ENCODE measurements at places on chromosomes 5 and 9. TPM values are rescaled to one million over a fixed set of nuclear protein-coding genes. Genes with fewer than 3 reads are reported as not detected.

- no peaks in the 10 kb centered on the region for H3K27me3 ChIP-seq
- H3K27ac ChIP-seq, result no peak overlapping the region
- DNase-seq, result no peak
- H3K36me3 ChIP-seq, result no peaks in the 10 kb centered on the region
Measured at GRCh38 chr9:126490871-126491567, 122.7 kb upstream of the LMX1B start.

GRCh38 chr5:150465927-150466326, 16.4 kb upstream of the RPS14 start:
- H3K27me3 ChIP-seq, result no peaks in the 10 kb centered on the region
- DNase-seq, result no peak
- no peak overlapping the region for H3K4me3 ChIP-seq
- no peak overlapping the region for H3K27ac ChIP-seq

GRCh38 chr5:147658293-147658932, 124.1 kb downstream of the JAKMIP2 start:
- H3K36me3 ChIP-seq, result peaks cover 15% of the 10 kb centered on the region
- no peak overlapping the region for H3K27ac ChIP-seq
- peaks cover 10% of the 10 kb centered on the region for H3K4me1 ChIP-seq
- no peak overlapping the region for H3K4me3 ChIP-seq
- H3K27me3 ChIP-seq, result peaks cover 11% of the 10 kb centered on the region

THG1L gene
- total RNA-seq, result 12.4 TPM

GRCh38 chr5:15031180-15031579, 159.6 kb upstream of the ANKH start:
- DNase-seq, result no peak
- H3K4me3 ChIP-seq, result no peak overlapping the region
- H3K27ac ChIP-seq, result no peak overlapping the region
- no peaks in the 10 kb centered on the region for H3K4me1 ChIP-seq

DNA sequence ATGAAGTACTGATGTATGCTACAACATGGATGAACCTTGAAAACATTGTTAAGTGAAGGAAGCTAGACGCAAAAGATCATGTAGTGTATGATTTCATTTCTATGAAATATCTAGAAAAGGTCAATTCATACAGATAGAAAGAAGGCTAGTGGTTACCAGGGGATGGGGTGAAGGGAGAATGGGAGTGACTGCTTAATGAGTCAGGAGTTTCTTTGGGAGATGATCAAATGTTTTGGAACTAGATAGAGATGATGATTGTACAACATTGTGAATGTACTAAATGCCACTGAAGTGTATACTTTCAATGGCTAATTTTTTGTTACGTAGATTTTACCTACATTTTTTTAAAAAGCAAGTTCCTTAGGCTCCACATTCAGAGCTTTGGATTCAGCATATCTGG, 14.9 kb upstream of the DELE1 start:
- peaks cover 19% of the 10 kb centered on the region for H3K27me3 ChIP-seq
- no peak overlapping the region for H3K27ac ChIP-seq
- no peak for DNase-seq
- no peaks in the 10 kb centered on the region for H3K4me1 ChIP-seq
- H3K4me3 ChIP-seq, result no peak overlapping the region

ANKRD20A1 gene
- total RNA-seq, result 1.6 TPM

GHR gene
- total RNA-seq, result 6.6 TPM

GRCh38 chr9:12680341-12680740, 12.8 kb upstream of the TYRP1 start:
- no peaks in the 10 kb centered on the region for H3K27me3 ChIP-seq
- no peak overlapping the region for H3K27ac ChIP-seq
- no peak overlapping the region for H3K4me3 ChIP-seq
- H3K36me3 ChIP-seq, result no peaks in the 10 kb centered on the region

RC3H2 gene
- 61.3 TPM for total RNA-seq

CAMK4 gene
- 2.1 TPM for total RNA-seq

ACER2 gene
- 7.5 TPM for total RNA-seq

- peak within 1 kb of the TSS; percentile 48 for H3K4me3 ChIP-seq
- H3K36me3 ChIP-seq, result no peaks in the 10 kb centered on the region
- peaks cover 91% of the 10 kb centered on the region for H3K27me3 ChIP-seq
- peaks cover 12% of the 10 kb centered on the region for H3K4me1 ChIP-seq
- DNase-seq, result peak; percentile 45
Measured at GRCh38 chr5:55226934-55227663, at the start of gene MCIDAS. Gene MCIDAS (minus strand): TSS chr5:55227315. CDS start chr5:55227138, 177 bp downstream.

DNA sequence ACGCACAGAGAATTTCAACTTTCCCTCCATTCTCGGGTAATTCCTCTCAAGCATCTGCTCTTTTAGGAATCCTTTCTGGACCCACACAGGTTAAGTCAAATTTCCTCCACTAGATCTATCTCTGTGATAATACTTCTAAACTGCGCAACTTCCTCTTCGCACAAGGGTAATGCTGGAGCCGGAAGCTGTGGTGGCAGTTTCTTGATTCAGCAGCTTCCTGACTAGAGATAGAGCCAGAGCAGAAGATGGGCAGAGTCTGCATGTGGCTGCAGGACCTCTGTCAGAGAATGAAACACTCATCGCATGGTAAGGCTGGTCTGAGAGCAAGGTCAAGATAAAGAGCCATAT, 11.1 kb upstream of the CDC42SE2 start:
- H3K36me3 ChIP-seq, result no peaks in the 10 kb centered on the region
- H3K4me1 ChIP-seq, result no peaks in the 10 kb centered on the region
- no peaks in the 10 kb centered on the region for H3K27me3 ChIP-seq
- no peak overlapping the region for H3K4me3 ChIP-seq
- H3K27ac ChIP-seq, result no peak overlapping the region

DNA sequence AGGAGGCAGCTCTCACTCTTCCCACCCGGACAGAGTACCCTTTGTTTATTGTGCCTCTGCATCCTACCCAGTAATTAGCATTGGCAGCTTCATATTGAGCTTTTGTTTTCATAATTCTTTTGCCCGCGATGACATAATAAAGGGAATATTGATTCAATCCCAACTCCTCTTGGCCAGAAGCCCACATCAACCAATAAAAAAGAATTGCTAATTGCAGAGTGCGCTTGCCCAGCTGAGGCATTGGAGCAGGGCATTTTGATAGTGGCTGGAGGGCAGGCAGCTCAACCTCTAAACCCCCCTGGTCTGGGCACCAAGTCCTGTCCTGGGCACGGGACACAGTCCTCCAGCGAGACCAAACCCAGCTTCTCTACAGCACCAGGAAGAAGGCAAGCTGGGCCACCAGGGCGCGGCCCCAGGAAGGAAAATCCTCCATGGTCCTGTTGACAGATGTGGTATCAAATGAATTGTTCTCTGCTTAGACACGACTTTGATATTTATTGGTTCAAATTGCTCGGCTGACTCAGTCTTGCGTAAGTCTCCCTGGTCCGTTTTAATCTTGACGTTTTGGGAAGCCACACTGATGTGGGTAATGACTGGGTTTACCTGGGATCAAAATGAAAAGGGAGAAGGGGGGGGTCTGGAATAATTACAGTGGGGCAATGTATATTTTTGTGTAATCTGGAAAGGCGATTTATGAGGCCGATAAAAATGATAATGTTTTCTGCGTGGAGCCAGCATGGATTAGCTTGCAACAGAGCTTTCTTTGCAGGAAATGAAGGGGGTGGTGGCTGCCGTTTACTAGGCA, 220.7 kb upstream of the MSX2 start:
- no peak for DNase-seq
- peaks cover 17% of the 10 kb centered on the region for H3K27me3 ChIP-seq
- no peak overlapping the region for H3K4me3 ChIP-seq
- H3K27ac ChIP-seq, result no peak overlapping the region

DNA sequence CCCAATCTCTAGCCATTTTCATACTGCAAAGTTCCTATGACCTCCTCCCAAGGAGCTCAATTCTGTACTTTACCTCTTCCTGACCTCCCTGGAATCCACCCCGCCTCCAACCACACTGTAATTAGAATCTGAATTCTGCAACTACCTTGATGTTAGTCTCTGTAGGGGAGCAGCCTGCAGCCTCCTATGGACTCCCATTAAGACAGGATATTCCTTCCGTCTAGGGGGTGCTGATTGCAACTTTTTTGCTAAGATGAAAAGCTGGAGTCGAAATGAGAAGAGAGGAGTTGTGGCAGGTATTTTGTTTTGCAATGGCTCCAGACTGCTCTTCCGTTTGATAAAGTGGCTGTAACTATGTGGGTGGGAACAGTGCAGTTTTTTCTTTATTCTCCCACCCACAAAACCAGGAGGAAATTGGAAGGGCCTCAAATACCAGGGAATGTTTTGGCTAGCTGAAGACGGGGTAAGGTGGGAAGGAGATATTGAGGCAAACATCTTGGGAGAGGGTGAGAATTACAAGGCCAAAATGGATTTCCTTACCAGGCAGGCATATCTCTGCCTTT, 23.8 kb downstream of the ANXA2R start:
- no peak for DNase-seq
- H3K27me3 ChIP-seq, result peaks cover 60% of the 10 kb centered on the region
- H3K27ac ChIP-seq, result no peak overlapping the region

- no peak for DNase-seq
- no peak overlapping the region for H3K27ac ChIP-seq
- H3K36me3 ChIP-seq, result no peaks in the 10 kb centered on the region
- peaks cover 24% of the 10 kb centered on the region for H3K27me3 ChIP-seq
- peaks cover 11% of the 10 kb centered on the region for H3K4me1 ChIP-seq
- no peak overlapping the region for H3K4me3 ChIP-seq
Measured at GRCh38 chr5:174064171-174064570, 18.7 kb downstream of the NSG2 start.

- no peak overlapping the region for H3K27ac ChIP-seq
- peaks cover 13% of the 10 kb centered on the region for H3K36me3 ChIP-seq
- no peaks in the 10 kb centered on the region for H3K27me3 ChIP-seq
- H3K4me3 ChIP-seq, result no peak overlapping the region
- peaks cover 4% of the 10 kb centered on the region for H3K4me1 ChIP-seq
Measured at GRCh38 chr9:114177423-114178064, 22.2 kb downstream of the COL27A1 start.

DNA sequence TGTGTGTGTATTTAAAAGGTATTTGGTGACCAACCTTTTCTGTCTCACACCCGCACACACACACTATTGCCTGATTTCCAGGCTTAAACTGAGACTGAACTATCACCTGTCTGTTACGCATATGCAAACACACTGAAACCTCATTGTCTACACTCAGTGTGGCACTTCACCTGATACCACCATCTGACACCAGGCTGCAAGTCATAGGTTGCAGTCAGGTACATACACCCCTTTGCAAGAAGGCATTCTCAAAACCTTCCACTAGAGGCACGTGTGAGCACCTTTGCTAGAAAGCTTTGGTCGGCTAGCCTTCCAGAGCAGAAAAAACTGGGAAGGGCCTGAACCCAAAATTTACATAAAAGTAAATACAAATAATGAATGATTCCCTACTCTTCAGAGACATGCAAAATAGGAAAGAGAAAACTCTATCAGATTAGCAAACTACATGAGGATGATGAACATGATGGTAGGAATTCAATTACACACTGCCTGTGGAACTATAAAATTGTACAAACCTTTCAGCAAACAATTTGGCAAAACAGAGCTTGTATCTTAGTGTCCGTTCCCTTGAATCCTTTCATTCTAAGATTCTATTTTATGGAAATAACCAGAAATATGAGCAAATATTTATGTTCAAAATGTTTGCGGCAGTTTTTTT, 5.9 kb upstream of the FOXD1 start:
- H3K4me1 ChIP-seq, result peaks cover 3% of the 10 kb centered on the region
- DNase-seq, result peak; percentile 43
- H3K27me3 ChIP-seq, result peaks cover 49% of the 10 kb centered on the region
- no peaks in the 10 kb centered on the region for H3K36me3 ChIP-seq
- H3K27ac ChIP-seq, result no peak overlapping the region

- H3K4me3 ChIP-seq, result no peak overlapping the region
- peaks cover 17% of the 10 kb centered on the region for H3K4me1 ChIP-seq
- no peak overlapping the region for H3K27ac ChIP-seq
- DNase-seq, result no peak
- H3K36me3 ChIP-seq, result no peaks in the 10 kb centered on the region
Measured at GRCh38 chr9:79360387-79361347, 211.1 kb upstream of the TLE4 start.

LHX3 gene
- total RNA-seq, result not detected

SPATA6L gene
- total RNA-seq, result 7.1 TPM

GRCh38 chr9:99037769-99038483, 67.0 kb upstream of the TGFBR1 start:
- H3K36me3 ChIP-seq, result no peaks in the 10 kb centered on the region
- no peak overlapping the region for H3K4me3 ChIP-seq
- no peak for DNase-seq
- peaks cover 5% of the 10 kb centered on the region for H3K4me1 ChIP-seq

DNA sequence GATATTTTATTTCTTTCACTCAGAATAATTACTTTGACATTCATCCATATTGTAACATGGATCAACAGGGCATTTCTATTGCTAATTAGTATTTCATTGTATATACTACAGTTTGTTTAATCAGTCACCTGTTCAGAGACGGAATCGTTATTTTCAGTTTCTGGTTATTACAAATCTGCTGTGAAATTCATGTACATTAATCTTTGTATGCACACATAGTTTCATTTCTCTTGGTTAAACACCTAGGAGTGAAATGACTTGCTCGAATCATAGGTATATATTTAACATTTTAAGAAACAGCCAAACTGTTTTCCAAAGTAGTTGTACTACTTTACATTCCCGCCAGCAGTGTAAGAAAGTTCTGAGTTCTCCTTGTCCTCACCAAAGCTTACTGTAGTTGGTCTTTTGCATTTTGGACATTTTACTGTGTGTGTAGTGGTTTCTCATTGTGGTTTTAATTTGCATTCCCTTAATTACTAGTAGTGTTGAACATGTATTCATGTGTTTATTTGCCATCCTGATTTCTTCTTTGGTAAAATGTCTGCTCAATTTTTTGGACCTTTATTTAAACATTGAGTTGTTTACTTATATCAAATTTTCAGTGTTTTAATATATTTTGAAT, 198.2 kb downstream of the SAXO1 start:
- no peaks in the 10 kb centered on the region for H3K4me1 ChIP-seq
- no peak overlapping the region for H3K4me3 ChIP-seq
- H3K36me3 ChIP-seq, result no peaks in the 10 kb centered on the region
- H3K27me3 ChIP-seq, result no peaks in the 10 kb centered on the region

POMT1 gene
- total RNA-seq, result 64.3 TPM

- H3K4me3 ChIP-seq, result no peak overlapping the region
- peaks cover 7% of the 10 kb centered on the region for H3K27me3 ChIP-seq
- DNase-seq, result no peak
- H3K4me1 ChIP-seq, result no peaks in the 10 kb centered on the region
- no peak overlapping the region for H3K27ac ChIP-seq
- no peaks in the 10 kb centered on the region for H3K36me3 ChIP-seq
Measured at GRCh38 chr5:9452181-9452580, 93.7 kb downstream of the SEMA5A start.

TNFSF15 gene
- 2.1 TPM for total RNA-seq

SLC34A1 gene
- total RNA-seq, result not detected

- H3K4me3 ChIP-seq, result no peak overlapping the region
- no peaks in the 10 kb centered on the region for H3K27me3 ChIP-seq
- no peaks in the 10 kb centered on the region for H3K4me1 ChIP-seq
- no peak overlapping the region for H3K27ac ChIP-seq
- DNase-seq, result no peak
Measured at GRCh38 chr9:29100762-29101161, 1527.5 kb upstream of the C9orf72 start.

PCDHGA11 gene
- 3.3 TPM for total RNA-seq

- H3K4me3 ChIP-seq, result peak overlapping the region; percentile 15
- H3K36me3 ChIP-seq, result no peaks in the 10 kb centered on the region
- peak overlapping the region; percentile 96 for H3K27ac ChIP-seq
- peaks cover 61% of the 10 kb centered on the region for H3K4me1 ChIP-seq
- H3K27me3 ChIP-seq, result no peaks in the 10 kb centered on the region
- no peak for DNase-seq
Measured at GRCh38 chr5:168329302-168329701, 37.9 kb downstream of the WWC1 start.
